NCI-H1694 treated with DMSO at 0.1 percent for 48 hours (cell line): ENCODE measurements at places on chromosomes 11 and 22.

DNA sequence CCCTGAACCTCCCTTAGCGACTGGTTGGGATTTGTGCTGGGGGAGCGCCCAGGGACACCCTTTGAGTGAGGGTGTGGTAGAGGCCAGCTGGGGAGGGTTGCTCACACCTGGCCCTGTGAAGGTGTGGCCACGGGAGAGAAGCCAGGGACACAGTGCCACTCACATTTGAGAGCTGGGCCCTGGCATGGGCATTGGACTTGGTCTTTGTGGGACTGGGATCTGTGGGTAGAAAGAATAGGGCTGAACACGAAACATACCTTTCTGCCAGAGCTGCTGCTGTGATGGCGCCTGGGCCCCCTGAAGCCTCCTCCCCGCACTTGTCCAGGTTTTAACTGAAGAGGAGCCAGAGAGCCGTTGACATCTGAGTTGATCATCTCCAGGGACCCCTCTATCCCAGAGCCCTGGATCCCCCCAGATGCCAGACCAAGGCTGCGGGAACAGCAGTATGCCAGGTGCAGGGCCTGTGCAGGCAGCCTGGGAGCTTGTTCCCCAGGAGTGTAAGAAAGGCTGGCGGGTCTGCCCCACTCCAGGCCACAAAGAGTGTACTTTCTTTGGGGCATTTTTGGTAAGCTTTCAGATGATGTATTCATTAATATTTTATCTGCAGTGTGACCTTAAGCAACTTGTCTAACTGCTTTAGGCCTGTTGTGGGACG lies 284.1 kb downstream of the TBC1D22A start:
- DNase-seq = no peak

- DNase-seq = no peak
Measured at GRCh38 chr11:76152086-76152681, 54.1 kb downstream of the WNT11 start.

DNA sequence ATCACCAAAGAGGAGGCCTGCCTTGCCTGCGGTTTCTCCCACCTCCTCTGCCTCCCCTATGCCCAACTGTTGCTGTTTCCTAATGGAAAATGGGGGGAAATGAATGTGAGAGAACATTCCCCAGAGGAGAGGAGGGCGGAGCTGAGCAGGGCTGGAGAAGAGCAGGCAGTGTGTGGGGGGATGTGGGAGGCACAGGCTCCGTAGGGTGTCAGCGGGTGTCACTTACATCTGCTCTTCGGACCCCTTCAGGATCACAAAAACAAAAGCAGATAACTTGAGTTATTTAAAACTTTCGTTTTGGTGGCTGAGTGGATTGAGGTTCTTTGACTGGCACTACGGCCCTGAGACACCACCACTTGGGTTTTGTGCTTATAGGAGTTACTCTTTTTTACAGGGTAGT lies 93.8 kb downstream of the CEP164 start:
- DNase-seq = no peak

DNA sequence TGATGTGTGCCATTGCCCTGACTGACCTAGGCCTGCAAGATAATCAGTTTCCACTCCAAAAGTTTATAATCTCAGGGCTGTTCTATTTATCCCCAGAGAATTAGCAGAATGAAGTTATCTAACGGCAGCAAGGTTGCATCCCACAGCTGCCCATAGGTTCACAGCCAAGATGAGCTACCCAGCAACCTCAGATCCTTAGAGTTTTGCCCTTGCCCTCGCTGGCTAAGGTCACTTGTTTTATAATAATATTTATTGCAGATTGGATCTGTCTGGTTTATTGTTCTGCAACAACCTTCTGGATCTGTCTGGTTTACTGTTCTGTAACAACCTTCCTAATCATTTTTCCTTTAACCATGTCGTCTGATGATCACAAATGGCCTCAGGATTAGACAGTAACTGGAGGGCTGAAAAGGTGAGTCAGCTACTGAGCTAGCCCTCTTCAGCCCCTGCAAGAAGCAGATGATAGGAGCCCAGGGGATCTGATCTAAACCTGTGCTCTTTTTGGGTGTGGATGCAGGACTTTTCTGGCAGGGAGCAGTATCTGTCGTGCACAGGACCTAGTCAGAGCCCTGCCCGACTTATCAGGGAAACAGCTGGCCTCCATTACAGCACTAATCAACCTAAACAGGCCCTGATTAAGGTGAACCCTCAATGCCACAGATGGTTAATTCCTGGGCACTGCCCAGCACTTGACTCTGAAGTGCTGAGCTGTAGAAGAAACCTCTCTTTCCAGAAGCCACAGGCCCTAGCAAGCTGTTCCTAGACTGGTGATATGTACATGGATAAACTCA lies 642.9 kb upstream of the KIRREL3 start:
- no peak for DNase-seq

DNA sequence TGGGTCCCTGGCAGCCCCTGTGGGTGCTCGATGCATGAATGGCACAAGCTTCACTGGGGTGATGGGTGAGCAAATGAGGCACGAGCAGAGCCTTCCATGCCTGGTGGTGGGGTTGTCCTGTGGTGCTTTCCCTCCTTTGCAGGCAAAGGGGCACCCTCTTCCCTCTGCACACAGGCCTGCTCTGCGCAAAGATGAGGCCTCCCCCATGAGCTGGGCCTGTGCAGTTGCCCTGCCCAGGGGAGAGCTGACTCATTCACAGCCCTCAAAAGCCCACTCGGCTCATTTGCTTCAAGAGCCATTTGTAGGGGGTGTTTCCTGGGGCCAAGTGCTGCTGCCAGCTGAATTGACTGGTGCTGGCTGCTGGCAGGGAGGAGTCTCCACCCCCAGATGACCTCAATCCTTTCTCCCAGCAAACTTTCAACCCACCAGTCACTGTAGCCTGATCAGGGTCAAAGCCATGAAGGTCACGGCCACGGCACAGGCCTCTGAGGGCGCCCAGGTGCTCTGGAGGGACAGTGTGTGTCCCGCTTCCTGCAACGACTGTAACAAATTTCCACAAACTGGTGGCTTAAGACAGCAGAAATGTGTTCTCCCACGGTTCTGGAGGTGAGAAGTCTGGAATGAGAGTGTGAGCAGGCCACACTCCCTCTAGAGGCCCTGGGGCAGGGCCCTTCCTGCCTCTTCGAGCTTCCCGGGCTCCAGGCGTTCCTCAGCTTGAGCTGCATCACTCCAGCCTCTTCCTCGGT lies 48.8 kb upstream of the ANO1 start:
- no peak for DNase-seq

DNA sequence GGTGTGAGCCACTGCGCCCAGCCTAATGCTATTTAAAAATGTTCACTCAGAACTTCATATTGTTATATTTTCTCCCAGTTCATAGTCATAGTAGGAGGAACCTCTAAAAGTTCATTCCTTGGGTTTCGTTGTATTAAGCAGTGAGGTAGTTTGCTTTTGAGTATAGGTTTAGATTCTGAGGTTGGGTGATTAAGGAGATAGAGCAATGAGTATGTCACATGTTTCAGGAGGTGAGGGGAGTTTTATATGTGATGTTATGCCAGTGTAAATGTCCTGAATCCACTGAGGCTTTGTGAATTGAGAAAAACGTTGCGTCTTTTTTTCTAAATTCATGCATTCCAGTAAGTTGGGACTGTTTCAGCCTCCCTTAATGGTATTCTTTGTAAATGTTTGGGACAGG lies 4.2 kb downstream of the UBE2L3 start:
- no peak for DNase-seq

- peak; percentile 5 for DNase-seq
Measured at GRCh38 chr22:35622191-35622913, 5.2 kb upstream of the MB start.

GRCh38 chr11:47641600-47642098 lies 710 bp downstream of the MTCH2 start:
- no peak for DNase-seq

- no peak for DNase-seq
Measured at GRCh38 chr11:2719831-2720590, 20.2 kb upstream of the KCNQ1OT1 start.

- no peak for DNase-seq
Measured at GRCh38 chr11:8332891-8333290, 69.2 kb upstream of the LMO1 start.

GRCh38 chr11:64843686-64844329 lies 645 bp downstream of the CDC42BPG start:
- no peak for DNase-seq

- no peak for DNase-seq
Measured at GRCh38 chr11:34632105-34632791, 11.4 kb downstream of the EHF start.

DNA sequence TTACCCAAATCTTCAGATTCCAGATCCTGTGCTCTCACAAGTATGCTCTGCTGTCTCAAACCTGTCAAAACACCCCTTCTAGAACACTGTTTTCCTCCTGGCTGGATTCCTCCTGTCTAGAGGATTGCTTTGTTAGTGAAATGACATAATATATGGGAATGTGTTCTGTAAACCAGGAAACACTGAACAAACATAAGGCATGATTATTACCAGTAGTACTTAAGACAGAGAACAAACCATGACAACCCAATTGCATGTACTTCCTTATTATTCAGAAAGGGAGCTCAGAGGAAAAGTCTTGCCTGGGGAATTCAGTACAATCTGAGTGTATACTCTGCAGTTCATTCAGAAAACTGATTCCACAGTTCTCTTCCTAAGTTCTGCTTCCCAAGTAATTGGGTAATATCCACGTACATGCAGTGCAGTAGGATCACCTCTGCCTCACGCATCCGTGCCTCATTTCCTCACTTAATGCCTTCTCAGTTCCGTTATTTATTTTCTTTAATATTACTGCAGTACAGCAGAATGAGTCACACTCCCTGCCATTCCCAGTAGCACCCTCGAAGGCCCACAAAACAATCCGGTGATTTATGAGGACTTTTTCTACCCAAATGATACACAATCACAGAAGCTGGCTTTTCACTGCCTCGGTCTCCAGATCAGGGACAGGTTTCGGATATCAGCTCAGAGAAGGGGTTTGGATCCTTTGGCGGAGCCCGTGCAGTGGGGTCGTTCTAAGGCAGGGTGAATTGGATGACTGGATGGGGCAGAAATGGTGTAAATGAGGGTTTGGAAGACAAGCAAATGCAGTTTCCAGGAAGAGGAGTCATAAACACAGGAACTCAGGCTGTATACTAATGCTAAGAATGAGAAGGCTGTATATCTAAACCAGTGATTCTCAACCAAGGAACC lies 896.9 kb downstream of the KCNA4 start:
- no peak for DNase-seq

GRCh38 chr22:36257948-36258670 lies 5.2 kb downstream of the APOL1 start:
- no peak for DNase-seq

DNA sequence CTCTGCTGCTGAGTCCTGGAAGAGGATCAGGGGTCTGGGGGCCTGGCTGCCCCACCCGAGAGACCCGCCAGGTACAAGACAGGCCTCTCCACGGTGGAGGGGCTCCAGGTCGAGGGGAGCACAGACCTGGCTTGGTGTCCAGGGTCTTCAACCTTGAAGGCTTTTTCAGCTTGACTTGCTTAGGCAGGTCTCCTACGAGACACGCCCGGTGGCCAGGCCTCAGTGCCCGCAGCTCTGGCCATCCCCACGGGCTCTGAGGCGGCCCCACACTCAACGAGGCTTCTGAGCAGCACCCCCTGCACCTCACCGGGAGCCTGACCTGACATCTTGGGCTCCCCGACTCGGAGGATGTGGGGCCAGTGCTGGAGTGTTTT lies 6.6 kb upstream of the PLXNB2 start:
- no peak for DNase-seq

- DNase-seq = no peak
Measured at GRCh38 chr11:108586600-108586999, 7.0 kb downstream of the EXPH5 start.

- no peak for DNase-seq
Measured at GRCh38 chr22:49814164-49814686, 13.4 kb downstream of the BRD1 start.

GRCh38 chr11:6431861-6432260 lies 8.9 kb downstream of the HPX start:
- DNase-seq = no peak
